ENCODE measurements at places on chromosomes 1 and 21.

DNA sequence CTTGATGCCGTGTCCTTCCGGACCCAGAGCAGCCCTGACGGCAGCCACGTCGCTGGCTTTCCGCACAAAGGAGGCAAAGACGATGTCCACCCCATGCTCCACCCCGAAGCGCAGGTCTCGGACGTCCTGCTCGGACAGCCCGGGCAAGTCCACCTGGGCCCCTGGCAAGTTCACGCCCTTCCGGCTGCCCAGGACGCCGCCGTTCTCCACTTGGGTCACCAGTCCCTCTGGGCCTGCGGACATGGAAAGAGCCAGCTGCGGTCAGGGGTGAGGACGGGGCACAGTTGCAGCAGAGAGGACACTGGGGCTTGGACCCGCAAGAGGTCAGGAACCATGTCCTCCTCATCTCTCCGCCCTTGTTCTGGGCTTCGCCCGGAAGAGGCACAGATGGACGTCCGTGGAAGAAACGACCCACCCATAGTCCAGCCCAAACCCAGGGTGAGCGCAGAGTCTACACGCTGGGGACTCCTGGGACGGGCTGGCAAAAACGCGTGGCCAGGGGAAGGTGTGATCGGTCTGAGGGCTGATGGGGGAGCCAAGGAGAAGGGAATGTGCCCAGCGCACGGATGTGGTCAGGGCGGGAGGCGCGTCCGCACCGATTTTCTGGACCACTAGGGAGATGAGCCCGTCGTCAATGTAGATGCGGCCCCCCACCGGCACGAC, 6.6 kb downstream of the PKLR start:
- no peak for DNase-seq

GRCh38 chr1:67804710-67805109, 28.6 kb downstream of the GNG12 start:
- DNase-seq: no peak

DNA sequence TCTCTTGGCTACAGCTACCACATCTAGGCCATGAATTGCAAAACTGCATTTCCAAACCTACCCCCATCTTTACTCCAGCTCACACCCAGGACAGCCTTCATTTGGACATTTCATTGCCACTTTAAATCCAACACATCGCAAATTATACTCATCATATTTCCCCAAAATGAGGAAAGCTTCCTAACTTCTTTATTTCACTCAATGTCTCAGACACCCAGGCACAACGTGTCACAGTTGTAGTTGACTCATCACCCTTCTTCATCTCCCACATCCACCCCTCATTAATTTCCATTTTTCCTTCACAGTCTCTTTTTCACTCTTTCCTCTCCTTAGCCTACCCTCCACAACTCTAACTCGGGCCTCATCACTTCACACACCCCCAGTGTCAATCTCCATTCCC, 6.7 kb downstream of the OTUD7B start:
- DNase-seq: no peak

GRCh38 chr1:38991638-38992411, 749 bp downstream of the AKIRIN1 start:
- DNase-seq: no peak

- DNase-seq: no peak
Measured at GRCh38 chr1:12467570-12468286, 150.3 kb downstream of the DHRS3 start.

GRCh38 chr1:38648417-38648816, 211.2 kb downstream of the RRAGC start:
- no peak for DNase-seq

- DNase-seq: no peak
Measured at GRCh38 chr1:165152109-165152508, 204.4 kb downstream of the LMX1A start.

DNA sequence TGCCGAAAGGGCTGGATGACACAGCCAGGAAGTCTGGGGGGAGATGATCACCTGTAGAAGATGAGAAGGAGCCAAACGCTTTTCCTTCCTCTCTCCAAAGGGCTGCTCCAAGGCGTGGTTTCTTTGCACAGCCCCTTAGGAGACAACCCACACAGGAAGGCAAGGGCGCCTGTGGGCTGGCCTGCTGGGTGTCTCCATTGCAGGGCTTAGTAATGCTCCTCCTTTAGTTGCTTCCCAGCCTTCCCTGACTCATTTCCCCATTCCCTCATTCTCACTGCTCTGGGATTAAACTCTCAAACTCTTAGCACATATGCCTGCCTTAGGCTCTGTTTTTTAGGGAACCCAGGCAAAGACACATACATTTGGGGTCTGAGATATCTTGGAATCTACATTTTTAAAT, 1.7 kb upstream of the CLCA1 start:
- no peak for DNase-seq

- DNase-seq: no peak
Measured at GRCh38 chr1:28175955-28176485, 470 bp downstream of the PTAFR start.

DNA sequence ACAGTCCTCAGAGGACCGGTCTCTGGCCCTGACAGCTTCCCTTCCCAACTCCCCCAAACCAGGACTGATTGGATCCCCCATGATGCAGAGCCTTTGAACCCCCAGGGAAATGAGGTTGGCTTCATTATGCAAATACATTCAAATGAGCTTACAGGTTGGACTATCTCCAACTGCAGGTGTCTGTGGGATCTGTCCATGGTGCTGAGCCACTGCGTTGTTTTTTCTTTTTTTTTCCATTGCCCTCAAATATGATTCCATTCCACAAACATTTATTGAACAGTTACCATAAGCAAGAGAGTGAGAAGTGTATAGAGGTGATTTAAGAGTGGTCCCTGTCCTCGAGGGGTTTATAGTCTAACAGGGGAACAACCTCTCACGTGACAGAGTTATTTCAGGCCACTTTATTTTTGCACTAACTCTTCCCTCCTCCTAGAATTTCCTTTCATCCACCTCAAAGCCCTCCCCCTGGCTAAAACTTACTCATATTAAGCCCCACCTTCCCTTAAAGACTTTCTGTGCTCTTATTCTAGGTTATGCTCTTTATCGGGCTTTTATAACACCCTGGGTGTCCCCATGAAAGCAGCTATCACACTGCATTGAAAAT, 21.9 kb downstream of the DLGAP3 start:
- no peak for DNase-seq

DNA sequence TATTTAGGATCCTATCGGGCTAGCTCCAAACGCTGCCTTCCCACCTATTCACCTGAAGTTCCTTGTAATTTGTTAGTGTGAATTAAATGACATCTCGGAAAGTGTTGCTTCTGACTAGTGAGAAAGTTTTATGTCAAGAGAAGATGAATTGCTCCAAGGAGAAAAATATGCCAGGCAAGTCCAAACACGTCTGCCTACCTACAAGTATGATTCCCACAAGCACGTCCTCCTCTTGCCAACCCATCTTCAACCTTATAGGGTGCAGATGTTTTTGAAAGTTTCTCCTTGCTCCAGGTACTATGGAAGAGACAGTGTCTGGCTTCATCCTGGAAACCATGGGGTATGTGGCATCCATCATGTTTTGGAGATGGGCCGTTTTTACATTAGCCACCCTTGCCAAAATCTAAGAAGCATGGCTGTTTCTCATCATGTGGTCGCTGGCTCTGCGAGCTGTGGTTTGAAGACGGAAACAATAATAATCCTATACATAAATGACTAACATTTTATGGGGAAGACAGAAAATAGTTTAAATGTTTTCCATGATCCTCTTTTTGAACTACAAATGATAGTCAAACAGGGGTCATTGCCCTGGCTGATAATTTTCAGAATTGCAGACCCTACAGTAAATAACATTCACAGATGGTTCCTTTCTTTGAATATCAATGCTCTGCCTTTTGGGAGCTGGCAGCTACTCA, 505.8 kb downstream of the SMYD3 start:
- DNase-seq: no peak

GRCh38 chr1:244327533-244327932, 124.2 kb downstream of the ADSS2 start:
- no peak for DNase-seq

- DNase-seq: no peak
Measured at GRCh38 chr1:11324567-11325165, 51.7 kb downstream of the UBIAD1 start.

GRCh38 chr1:22376546-22376945, 75.1 kb upstream of the ZBTB40 start:
- no peak for DNase-seq

GRCh38 chr1:171787686-171788480, 6.4 kb downstream of the METTL13 start:
- no peak for DNase-seq

GRCh38 chr1:74463333-74463988, 49.0 kb downstream of the LRRC53 start:
- no peak for DNase-seq

DNA sequence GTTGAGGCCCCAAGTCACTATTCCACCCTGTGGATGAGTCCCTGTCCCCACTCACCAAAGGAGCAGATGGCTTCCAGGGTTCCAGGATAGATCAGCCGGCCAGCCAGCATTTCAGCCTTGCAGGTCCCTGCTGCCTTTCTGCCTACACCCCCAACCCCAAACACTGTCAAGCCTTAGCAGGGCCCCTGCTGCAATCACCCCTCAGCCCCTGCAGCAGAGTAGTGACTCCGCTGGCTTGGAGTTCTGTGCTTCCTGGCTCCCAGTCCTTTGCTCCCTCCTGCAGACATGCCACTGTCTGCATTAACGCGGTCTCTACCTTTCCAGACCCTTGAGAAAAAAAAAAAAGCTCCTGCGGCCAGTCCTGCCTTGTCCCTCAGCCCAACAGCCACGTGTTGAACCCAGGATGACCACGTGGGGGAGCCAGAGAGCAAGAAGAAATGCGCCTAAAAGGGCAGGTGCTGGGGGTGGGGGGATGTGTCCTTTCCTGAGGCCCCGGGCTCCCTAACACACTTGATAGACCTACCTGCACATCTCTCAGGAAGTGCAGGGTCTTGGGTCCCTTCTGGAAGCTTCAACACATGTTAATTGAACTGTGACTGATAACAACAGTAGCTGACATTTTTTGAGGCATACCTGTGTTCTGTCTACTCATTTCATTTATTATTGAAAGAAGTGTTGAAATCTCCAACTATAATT, 37.4 kb downstream of the RASSF5 start:
- no peak for DNase-seq

- DNase-seq: no peak
Measured at GRCh38 chr21:45167796-45168222, 93.4 kb downstream of the ADARB1 start.

GRCh38 chr1:23598424-23598823, 39.1 kb upstream of the ID3 start:
- no peak for DNase-seq

DNA sequence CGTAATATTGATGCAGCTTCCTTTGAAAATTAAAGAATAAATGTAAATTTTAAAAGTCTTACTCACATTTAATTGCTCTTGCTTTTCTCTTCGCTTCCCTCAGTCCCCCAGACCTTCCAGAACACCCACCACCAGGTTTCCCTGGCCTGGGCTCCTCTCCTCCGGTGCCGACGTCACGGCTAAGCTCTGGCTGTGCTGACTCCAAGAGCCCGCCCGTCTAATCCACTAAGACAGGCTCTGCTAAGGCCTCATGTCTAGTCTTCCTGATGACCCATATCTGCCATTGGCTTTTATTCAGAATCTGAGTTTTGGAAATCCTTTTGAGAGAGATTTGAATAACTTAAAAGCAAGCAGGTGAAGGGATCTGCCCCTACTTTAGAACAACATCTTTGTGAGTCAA, 53.9 kb upstream of the NADK start:
- no peak for DNase-seq

DNA sequence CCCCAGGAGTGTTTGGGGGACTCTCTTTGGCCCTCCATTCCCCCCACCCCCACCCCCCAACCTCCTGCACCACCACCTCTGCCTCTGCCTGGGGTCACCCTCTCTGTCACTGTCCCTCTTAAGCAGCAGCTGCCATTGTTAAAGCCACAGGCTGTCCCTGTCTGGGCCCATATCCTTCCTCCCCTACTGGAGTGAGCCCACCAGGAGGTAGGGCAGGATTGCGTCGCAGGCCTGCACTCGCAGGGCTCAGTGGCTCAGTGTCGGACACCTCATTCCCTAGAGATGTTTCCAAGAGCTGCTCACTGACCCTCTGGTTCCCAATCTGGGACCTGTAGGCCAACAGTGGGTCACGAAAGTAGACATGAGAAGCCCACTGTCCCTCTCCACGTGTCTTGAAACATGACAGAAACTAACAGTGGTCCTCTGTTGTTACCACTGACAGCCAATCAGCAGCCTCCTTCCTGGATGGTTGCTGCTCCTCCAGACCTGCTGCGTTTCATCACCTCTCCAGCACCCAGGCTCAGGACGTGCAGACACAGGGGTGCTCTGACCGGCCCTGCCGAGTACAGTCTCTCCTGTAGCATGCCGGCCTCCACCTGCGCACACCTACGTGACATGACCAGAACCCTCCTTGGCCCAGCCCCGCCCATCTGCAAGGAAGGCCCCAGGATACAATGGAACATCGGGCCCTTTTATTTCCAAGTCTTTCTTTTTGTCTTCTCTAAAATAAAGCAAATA, 7.7 kb downstream of the PRDM15 start:
- DNase-seq: no peak

- no peak for DNase-seq
Measured at GRCh38 chr1:197468543-197469175, 200.6 kb downstream of the CRB1 start.

- DNase-seq: no peak
Measured at GRCh38 chr1:16907870-16908758, 12.3 kb downstream of the RNU1-2 start.

DNA sequence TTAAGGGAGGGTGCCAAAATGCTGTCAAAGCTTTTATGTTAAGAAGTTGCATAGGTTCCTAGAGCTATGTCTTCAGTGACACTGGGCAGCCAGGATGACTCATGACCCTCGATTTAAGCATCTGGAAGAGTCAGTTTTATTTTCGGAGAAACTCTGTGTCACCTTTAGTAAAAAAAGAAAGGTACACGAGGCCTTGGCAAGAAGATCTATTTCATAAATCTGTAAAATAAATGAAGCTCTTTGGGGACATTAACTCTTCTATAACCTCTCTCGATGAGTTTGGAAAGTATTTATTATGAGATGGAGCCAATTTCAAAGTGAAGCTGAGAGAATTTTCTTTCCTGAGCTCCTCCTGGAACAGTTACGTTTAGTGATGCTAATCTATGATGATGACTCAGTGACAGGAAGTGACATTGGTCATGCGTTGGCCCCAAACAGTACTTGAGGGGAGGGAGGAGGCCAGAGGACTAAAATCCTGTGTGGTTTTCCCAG, 156.5 kb downstream of the HLX start:
- DNase-seq: no peak

DNA sequence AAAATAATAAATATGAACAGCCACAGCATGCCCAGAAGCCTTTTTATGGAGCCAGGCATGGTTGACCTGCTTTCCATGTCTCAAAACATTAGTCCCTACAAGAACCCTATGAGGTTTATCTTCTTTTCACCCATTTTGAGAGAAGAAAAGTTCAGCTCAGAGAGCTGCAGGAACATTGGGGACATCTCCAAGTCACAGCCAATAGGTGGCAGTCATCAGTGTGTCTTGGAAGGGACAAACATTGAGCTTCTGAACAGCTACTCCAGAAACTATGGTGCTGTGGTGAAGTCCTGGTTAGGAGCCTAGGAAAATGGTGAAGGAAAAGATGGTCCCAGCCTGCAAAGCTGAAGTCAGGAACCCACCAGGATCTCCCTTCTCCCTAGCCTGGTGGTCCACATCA, 73.6 kb downstream of the JMJD4 start:
- DNase-seq: no peak
